ENCODE measurements at places on chromosomes 6 and 20.

- DNase-seq = no peak
Measured at GRCh38 chr6:121885399-121886152, 450.1 kb downstream of the GJA1 start.

- DNase-seq = peak; percentile 37
Measured at GRCh38 chr6:154371281-154371680, 14.7 kb upstream of the IPCEF1 start.

GRCh38 chr6:16949716-16950115 lies 152.1 kb upstream of the STMND1 start:
- no peak for DNase-seq

- DNase-seq = no peak
Measured at GRCh38 chr6:53411451-53411850, 62.7 kb upstream of the ELOVL5 start.

DNA sequence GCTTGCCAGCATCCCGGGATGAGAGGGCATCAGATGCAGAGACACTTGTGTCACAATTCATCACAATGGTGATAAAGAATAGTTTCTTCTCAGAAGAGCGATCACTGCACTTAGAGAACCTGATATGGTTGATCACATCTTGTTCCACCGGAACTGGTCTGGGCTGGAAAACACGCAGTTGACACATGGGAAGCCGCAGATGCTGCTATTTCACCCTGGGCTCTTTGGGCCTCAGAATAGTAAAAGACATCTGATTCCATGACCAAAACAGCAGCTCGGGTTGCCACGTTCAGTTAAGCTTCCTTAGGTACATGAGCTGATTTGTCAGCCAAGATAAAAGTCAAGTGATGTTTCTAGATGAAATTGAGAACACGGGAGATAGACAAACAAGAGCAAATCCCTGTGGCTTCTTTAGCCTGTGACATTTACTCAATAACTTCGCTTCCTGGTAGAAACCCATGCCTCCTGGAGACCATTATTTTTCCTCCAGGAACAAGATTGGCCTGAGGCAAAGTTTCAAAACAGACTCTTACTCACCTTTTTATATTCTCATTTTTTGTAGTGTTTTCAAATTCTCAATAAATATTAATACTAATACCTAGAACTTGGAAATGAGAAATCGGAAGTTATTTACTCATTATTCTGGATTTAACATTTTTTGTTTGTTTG lies 59.4 kb downstream of the TRMT6 start:
- no peak for DNase-seq

DNA sequence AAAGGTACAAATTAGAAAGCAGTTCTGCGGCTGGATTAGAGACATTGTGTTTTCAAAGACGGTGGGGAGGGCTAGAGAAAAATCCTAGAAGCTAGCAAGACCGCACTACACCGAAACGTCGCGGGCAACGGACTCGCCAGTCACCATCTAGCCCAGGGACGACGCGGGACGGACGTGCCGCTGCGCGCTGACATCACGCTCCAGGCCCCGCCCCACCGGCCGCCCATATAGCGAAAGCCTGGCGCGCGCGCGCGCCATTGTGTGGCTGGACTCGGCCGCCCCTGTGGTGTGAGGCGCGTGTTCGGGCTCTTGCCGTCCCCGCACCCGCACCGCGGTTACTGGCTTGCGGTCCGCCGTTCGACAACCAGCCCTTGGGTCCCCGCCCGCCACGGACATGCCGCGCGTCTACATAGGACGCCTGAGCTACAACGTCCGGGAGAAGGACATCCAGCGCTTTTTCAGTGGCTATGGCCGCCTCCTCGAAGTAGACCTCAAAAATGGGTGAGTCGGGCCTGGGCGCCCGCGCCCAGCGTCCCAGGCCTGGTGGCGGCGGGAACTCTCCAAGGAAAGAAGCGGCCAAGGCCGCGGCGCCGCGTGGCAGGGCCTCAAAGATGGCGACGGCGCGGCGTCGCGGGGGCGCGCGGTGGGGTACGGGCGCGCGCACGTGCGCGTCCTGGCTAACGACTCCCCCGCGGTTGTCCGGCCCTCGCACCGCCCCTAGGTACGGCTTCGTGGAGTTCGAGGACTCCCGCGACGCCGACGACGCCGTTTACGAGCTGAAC lies at the start of gene SRSF6:
Gene SRSF6 (plus strand): TSS at position 257 of the 782 bp plus-strand sequence. CDS start 138 bp downstream, at position 395.
- DNase-seq = peak; percentile 95

- DNase-seq = no peak
Measured at GRCh38 chr6:126188279-126188909, 151.5 kb upstream of the CENPW start.

DNA sequence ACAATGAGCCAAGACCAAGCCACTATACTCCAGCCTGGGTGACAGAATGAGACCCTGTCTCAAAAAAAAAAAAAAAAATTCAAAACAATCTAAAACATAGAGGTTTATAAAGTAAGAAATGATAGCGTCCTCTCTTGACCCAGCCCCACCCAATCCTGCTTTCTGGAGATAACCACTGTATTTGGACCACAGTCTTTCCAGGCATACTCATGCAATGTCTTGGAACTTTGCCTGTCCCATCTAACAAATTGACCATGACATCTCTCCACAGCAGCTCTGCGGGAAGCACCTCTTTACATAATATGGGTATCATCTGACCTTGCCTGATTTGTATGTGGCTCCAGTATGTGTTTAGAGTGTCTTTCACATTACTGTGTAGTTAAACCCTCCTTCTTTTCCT lies 9.1 kb upstream of the SHLD1 start:
- DNase-seq = no peak

- no peak for DNase-seq
Measured at GRCh38 chr20:4099905-4100675, 84.7 kb upstream of the RNF24 start.

DNA sequence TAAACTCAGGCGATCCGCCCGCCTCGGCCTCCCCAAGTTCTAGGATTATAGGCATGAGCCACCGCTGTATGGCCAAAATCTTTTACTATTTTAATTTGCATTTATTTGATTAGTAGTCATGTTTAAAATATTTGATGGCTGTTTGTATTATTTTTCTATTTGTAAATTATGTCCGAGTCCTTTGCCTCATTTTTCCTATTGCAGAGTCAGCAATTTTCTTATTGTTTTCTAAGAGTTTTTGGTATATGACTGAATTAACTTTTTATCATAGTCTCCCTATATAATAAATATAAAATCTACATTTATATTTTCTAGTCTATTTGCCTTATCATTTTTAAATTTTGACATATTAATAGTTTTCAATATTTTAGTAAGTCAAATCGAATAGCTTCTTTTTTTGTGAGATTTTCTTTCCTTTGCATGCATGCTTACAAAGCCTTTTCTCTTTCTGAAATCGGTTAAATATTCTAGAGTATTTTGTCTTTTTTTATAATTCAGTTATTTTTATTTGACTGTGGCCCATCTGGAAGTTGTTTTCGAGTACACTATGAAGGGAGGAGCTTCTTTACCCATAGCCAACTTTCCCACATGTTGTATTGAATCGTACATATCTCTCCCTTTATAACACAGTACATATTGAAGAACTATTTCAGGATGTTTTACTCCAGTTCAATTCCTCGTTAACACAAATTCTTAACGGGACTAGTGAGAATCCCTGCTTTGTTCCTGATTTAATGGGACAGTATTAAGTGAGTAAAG lies 34.5 kb upstream of the RPS6KA2 start:
- DNase-seq = no peak

DNA sequence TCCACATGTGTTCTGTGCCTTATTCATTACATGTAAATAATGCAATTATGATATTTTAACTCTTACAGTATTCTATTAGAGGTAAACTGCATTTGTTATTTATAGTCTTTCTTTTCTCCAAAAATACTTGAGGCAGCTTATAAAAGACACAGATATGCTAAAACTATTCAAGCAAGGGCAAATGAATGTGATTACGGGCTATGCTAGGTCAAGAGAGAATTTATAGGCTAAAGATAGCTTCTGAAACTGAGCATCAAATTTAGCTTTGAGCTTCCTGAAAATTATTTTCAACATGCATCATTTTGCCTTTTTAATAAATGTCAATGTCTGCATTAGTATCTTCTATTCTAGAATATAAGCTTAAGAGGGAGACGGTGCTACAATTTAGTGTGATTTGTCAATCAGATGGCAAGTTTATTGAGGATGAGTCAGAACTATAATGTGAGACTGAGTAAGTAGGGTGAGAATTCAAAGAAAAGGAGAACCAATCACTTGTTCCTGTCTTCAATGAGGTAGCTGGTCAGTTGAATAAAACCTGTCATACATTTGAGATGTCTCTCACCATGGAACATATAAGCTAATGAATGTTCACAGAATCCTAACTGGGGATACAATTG lies 669.4 kb upstream of the CITED2 start:
- peak; percentile 54 for DNase-seq

DNA sequence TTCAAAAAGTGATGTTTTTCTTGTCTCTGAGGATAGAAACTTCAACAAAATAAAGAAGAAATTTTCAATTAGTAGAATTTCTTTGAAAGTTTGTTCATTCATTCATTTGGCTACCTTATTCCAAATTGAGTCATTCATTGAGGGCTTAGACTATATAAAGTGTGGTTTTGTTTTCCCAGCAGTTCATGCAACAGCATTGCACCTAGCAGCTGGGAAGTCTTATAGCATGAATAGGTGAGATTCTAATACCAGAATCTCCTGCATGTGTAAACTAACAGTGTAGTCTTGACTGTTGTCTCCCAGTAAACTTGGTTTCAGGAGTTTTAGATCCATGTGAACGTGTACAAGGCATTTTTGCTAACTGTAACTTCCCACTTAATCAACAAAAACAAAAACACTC lies 7.1 kb downstream of the ESR1 start:
- DNase-seq = no peak

DNA sequence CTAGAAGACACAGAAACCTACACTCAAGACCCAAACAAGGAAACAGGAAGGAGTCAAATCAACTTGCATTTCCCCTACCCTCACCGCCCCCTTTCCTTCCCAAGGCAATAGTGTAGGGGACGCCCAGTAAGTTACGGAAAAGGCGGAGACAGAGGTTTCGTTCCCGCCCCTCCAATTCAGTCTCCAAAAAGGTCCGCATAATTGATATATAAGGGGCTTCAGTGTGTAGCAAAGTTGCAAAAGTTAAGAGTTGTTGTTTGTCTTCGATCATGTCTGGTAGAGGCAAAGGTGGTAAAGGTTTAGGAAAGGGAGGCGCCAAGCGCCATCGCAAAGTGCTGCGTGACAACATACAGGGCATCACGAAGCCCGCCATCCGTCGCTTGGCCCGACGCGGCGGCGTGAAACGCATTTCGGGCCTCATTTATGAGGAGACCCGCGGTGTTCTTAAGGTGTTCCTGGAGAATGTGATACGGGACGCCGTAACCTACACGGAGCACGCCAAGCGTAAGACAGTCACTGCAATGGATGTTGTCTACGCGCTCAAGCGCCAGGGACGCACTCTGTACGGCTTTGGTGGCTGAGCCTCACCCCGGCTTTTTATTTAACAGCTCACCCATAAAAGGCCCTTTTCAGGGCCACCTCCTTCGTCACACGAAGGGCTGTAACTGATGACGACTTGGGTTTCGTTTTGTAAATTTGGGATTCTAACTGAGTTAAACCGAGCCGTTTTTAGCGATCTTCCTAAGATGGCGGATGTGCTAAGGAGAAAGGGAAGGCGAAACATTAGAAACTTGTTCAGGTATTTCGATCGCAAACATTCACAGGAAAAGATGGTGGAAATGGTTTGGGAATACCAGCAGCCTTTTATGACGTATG lies 124.6 kb upstream of the BTN3A2 start:
- peak; percentile 77 for DNase-seq

- DNase-seq = no peak
Measured at GRCh38 chr6:24980507-24981385, 45.0 kb upstream of the RIPOR2 start.

GRCh38 chr6:56790414-56790813 lies 147.7 kb upstream of the DST start:
- no peak for DNase-seq

GRCh38 chr6:159107451-159108260 lies 61.5 kb upstream of the FNDC1 start:
- no peak for DNase-seq

GRCh38 chr6:89058627-89059026 lies 21.9 kb upstream of the PNRC1 start:
- no peak for DNase-seq

DNA sequence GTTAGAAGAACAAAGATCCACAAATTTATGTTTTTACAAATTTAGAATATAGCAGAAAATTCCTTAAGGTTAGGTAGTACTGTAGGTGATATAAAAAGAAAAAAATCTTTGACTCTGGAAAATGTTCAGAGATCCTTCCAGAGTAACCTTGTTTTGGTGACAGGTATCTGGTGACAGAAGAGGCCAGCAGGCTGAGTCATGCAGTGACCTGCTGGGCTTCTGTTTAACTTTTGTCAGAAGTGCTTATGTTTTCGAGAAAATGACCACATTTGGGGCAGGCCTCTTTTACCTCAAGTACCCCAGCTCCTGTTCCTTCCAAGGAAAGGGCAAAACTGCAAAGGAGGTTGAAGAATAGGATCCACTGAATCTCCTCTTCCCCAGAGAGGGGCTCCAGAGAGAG lies 10.5 kb upstream of the CLDN20 start:
- DNase-seq = no peak

DNA sequence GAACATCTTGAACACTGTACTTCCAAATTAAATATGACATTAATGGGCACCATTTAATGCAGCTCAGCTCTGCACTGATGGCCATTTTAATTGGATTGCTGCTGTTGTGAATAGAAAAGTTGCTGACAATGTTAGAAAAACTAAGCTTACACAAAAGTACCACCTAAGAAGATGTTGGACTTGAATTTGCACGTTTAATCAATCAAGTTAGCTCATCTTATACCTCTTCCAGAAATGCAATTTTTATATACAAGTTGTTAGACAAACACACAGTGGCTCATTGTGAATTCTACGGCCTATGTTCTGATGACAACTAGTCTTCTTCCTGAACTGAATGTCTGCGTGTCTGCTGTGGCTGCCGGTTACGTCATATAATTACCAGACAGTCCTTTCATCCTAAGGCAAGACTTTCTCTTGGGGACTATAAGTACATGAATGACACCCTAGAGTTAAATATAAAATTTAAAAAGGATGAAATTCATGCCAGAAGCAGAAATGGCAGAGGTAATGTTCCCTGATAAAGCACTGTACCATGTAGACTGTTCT lies 330.2 kb downstream of the EPM2A start:
- DNase-seq = no peak

GRCh38 chr6:155190677-155191076 lies 73.1 kb upstream of the CLDN20 start:
- no peak for DNase-seq

- DNase-seq = no peak
Measured at GRCh38 chr20:56423211-56423610, 11.2 kb downstream of the CASS4 start.

DNA sequence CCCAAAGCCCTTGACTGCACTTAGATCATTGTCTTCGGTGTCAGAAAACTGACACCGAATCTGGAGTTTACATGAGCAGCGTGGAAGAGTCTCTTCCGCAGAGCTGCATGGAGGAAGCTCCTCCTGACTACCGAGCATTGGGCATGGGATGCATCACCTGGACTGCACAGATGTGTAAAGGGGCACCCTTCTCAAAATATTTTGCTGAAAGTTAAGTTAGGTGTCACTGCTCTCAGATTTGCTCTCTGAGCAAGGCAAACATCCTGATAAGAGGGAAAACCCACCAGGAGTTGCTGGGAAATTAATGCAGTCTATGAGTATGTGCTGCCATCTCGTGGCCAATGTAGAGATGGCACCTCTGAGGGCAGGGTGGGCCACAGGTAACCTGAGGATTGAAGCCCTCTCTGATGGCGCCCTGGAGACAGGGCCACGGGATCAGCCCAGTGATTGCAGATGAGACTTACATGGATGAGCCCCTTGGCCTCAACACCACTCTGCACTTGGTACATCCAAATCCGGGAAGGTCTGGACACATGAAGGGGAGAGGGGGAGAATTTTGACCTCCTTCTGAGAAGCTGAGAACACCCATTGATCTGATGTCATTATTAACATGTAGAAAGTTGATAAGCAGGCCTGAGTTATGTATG lies 129.9 kb downstream of the LPA start:
- peak; percentile 55 for DNase-seq
